ENCODE measurements at places on chromosomes 3 and 15.

GRCh38 chr3:111712294-111713167, 117.4 kb upstream of the ZBED2 start:
- no peak for DNase-seq

GRCh38 chr3:28569357-28569756, 220.7 kb upstream of the AZI2 start:
- DNase-seq, result no peak

DNA sequence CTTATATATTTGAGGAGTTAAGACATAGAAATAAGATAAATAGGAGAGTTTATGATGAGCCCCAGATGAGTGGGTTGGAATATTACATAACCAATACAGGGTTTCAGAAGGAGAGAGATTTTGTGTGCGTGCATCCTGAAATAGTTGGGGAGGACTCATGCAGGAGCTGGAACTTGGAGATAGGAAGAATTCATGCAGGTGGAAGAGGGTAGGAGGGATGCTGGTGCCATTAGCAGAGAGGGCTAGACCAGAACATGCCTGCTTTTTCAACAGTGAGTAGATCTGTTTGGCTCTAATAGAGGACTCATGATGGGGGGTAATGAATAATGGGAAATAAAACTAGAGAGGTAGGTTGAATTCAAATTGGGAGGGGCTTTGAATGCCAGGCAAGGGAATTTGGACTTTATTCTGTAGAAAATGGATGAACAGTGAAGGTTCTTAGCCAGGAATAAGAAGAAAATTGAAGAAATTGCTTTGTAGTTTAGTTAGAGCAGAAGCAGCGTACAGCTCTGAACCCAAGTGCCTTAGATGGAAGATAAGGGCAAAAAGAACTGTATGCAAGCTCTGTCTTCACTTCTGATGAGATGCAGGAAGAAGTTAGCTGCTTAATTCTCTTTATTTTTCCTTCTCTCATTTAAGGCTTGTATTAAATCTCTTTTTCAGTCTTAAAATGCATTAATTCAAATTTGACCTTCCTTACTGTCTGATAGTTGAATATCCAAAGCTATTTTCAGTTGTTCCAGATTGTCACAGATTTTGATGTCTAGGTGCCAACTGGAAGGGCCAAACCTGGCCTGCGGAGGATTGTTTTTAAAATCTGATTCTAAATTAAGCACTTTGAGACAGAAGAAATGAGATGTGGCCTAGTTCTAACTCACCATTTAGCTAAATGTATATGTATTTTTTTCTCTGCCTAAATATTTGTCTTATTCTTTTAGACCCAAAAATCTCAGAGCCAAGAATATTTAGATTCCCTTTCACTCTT, 86.3 kb downstream of the PPM1L start:
- DNase-seq, result no peak

GRCh38 chr3:15903164-15903563, 105.4 kb upstream of the ANKRD28 start:
- DNase-seq, result no peak

- no peak for DNase-seq
Measured at GRCh38 chr3:126035362-126036050, 48.4 kb downstream of the SLC41A3 start.

DNA sequence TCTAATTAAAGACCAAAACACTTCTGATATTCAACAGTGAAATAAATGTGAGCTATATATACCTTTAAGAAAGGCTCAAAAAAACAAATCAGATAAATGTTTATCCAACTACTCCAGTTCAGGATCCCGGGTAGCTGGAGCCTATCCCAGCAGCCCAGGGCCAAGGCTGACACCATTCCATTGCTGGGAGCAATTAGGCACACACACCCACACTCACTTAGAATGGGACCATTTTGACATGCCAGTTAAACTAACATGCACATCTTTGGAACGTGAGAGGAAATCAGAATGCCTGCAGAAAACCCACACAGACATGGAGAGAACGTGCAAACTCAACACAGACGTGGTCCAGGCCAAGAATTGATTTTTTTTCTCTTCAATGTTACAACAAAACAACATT, 30.0 kb upstream of the PLSCR4 start:
- DNase-seq, result no peak

DNA sequence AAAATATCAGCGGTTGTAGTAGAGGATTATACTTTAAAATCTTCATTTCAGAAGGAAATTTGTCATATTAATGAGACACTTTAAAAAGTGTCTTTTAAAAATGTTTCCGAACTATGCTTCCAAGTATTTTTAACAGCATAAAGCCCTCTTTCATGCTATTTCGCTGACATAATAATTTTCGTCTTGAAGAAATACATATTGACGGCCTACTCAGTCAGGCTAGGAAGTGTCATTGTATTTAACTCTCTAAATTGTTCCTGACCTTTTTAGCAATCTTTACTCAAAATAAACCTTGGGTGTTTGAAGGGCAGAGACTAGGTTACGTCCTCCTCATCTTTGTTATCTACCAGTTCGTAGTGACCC, 806 bp upstream of the LRRC28 start:
- no peak for DNase-seq

DNA sequence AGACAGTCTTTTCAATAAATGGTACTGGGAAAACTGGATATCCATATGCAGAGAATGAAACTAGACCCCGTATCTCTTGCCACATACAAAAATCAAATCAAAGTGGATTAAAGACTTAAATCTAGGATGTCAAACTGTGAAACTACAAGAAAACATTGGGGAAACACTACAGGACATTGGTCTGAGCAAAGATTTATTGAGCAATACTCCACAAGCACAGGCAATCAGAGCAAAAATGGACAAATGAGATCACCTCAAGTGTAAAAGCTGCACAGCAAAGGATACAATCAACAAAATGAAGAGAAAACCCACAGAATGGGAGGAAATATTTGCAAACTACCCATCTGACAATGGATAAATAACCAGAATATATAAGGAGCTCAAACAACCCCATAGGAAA, 38.4 kb upstream of the MBNL1 start:
- DNase-seq, result no peak

GRCh38 chr15:45401665-45402161, 23.4 kb upstream of the GATM start:
- no peak for DNase-seq

DNA sequence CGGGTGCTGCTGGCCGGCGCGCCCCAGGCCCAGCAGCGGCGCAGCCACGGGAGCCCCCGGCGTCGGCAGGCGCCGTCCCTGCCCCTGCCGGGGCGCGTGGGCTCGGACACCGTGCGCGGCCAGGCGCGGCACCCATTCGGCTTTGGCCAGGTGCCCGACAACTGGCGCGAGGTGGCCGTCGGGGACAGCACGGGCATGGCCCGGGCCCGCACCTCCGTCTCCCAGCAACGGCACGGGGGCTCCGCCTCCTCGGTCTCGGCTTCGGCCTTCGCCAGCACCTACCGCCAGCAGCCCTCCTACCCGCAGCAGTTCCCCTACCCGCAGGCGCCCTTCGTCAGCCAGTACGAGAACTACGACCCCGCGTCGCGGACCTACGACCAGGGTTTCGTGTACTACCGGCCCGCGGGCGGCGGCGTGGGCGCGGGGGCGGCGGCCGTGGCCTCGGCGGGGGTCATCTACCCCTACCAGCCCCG, 777 bp downstream of the LOXL1 start:
- DNase-seq, result no peak
